ENCODE measurements at places on chromosomes 4 and X.
A peak's percentile ranks its signal among the peaks of the same experiment; 100 is the strongest.

- H3K27me3 ChIP-seq, result peaks cover 9% of the 10 kb centered on the region
- H3K4me1 ChIP-seq, result peaks cover 28% of the 10 kb centered on the region
- no peak overlapping the region for H3K27ac ChIP-seq
- no peak for DNase-seq
- peaks cover 2% of the 10 kb centered on the region for H3K36me3 ChIP-seq
- H3K4me3 ChIP-seq, result no peak overlapping the region
Observed at GRCh38 chr4:168845897-168846296, 164.2 kb downstream of the CBR4 start.

DNA sequence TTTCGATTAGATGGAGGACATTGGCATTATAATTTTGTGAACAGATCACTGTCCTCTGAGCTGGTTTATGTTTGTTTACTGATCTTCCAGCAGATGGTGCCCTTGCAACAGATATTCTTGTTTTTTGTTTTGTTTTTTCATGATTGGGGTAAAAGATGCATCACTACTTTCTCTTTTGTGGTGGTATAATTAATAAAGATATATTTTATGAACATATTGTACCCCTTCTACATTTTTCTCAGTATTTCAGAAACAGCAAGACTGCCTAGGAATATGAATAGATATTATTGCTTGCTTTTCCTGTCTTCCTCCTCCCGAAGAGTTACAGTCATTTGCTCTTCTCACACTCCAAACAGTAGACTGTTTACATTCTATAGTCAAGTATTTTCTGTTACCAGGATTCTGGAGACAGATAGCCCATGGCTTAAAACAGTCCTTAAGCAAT, 905.2 kb downstream of the TRAM1L1 start:
- H3K4me1 ChIP-seq, result no peaks in the 10 kb centered on the region
- H3K27ac ChIP-seq, result no peak overlapping the region
- no peak for DNase-seq
- H3K4me3 ChIP-seq, result no peak overlapping the region

GRCh38 chrX:136497556-136498052, at the start of gene HTATSF1:
Gene HTATSF1 (plus strand): TSS chrX:136497592. CDS start chrX:136497685, 93 bp downstream.
- peak within 1 kb of the TSS; percentile 95 for H3K27ac ChIP-seq
- DNase-seq, result no peak
- peak within 1 kb of the TSS; percentile 93 for H3K4me3 ChIP-seq
- peaks cover 11% of the 10 kb centered on the region for H3K4me1 ChIP-seq

DNA sequence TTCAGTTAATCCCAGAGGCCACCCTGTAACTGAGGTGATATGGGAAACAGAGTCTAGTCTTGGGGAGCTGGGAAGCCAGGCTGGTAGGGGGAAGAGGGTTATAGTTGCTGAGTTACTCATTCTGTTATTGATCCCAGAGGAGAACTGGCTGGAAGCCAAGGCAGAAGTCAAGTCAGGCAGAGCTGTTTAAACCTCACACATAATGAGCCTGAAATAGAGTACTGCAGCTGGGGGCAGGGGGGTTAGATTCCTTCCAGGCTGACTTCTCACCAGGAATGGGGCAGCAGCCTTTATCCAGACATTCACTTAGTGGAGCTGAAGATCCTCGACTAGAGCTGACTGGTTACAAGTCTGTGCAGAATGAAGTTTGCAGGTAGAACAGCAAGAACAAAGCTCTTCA, 144.9 kb downstream of the C4orf33 start:
- DNase-seq, result no peak
- H3K27me3 ChIP-seq, result no peaks in the 10 kb centered on the region
- no peak overlapping the region for H3K27ac ChIP-seq
- H3K4me3 ChIP-seq, result no peak overlapping the region
- no peaks in the 10 kb centered on the region for H3K4me1 ChIP-seq
- no peaks in the 10 kb centered on the region for H3K36me3 ChIP-seq

DNA sequence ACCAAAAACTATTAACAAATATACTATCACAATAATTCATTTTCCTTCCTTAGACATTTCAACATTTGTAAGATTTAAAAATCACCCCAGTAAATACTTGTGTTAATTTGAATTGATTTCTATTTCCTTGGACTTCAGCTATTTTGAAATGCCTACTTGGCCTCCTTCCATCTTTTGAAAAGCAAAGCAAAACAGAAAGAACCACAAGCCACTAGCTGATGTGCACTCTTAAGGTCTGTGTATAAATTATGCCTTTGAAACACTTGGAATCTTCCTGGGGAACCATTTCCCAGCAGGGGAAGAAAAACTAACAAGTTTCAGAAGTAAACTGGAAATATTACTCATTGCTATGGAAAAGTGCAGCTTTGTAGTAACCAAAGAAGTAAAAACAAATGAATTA, 139.8 kb downstream of the CLCN4 start:
- no peaks in the 10 kb centered on the region for H3K27me3 ChIP-seq
- no peaks in the 10 kb centered on the region for H3K4me1 ChIP-seq
- H3K36me3 ChIP-seq, result no peaks in the 10 kb centered on the region

DNA sequence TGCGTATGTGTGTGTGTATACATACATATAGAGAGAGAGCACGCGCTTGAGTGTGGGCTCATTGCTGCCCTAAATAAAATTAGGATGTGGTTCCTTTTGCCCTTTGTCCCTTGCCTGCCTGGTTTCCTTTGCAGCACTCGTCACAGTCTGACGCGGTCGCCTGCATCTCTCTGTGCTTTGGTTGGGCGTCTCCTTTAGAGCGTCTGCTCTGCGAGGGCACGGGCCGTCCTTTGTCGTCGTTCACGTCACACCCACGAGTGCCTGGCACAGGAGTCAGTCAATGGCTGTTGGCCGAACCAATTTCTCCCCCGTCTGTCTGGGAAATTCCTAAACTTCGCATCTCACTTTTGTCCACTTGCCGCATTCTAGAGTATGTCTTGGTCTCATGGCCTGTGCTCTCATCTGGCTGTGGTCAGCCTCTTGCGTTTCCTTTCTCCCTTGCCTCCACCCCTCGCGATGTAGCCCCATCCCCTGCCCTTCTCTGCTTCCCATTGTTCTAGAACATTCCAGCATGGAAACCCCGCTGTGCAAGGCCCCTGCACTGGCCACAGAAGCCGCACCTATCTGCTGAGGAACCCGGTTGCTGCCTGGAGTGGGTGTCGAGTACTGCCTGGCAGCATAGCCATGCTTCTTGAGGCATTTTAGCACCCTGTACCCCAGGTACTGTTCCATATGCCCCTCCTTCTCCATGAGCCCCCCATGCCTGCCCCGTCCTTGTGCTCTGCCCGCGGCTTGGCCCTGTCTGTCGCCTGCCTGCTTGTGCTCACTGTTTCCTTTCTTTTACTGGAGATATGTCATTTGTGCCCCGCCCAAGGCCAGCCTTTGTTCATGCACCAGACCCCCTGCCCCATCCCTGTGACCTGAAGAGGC, 8.0 kb downstream of the MAEA start:
- H3K36me3 ChIP-seq, result peaks cover 53% of the 10 kb centered on the region
- H3K4me3 ChIP-seq, result no peak overlapping the region
- H3K4me1 ChIP-seq, result peaks cover 12% of the 10 kb centered on the region
- DNase-seq, result no peak
- H3K27ac ChIP-seq, result peak overlapping the region; percentile 22
- H3K27me3 ChIP-seq, result no peaks in the 10 kb centered on the region

DNA sequence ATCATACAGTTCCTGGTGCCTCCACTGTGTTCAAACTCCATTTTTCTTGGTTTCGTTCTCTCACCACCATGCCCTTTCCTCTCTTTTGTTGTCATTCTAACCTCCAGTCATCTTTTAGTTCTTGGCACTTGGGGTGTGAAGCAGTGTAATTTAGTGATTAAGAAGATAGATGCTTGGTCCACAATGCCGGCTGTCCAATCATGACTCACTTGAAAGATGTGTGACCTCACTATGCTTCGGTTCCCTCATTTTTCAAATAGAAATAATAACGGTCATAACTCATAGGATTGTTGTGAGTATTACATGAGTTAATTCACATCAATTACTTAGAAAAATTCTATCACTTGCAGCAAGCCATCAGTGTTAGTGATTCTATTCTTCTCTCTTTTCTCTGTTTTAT, 327.8 kb downstream of the ADGRL3 start:
- H3K27ac ChIP-seq, result no peak overlapping the region
- no peaks in the 10 kb centered on the region for H3K4me1 ChIP-seq
- no peak for DNase-seq
- no peaks in the 10 kb centered on the region for H3K27me3 ChIP-seq
- H3K36me3 ChIP-seq, result no peaks in the 10 kb centered on the region
- no peak overlapping the region for H3K4me3 ChIP-seq

DNA sequence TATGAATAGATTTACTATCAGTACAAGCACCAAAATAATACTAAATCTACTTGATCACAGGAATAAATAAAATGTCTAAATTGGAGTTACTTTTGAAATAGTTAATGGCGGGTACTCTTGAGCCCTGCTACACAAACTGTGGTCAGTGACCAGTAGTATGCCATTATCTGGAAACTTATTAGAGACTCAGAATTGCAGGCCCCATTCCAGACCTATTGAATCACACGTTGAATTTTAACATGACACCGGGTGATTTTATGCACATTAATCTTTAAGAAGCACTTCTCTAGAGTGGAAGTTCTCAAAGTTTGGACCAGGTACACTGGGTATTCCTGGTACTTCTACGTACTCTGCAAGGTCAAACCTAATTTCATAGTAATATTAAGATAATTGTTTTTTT, 660.0 kb upstream of the POU3F4 start:
- no peak overlapping the region for H3K4me3 ChIP-seq
- H3K27ac ChIP-seq, result no peak overlapping the region
- H3K27me3 ChIP-seq, result no peaks in the 10 kb centered on the region
- no peaks in the 10 kb centered on the region for H3K36me3 ChIP-seq
- DNase-seq, result no peak
- no peaks in the 10 kb centered on the region for H3K4me1 ChIP-seq

GRCh38 chr4:182806259-182807252, 110.6 kb downstream of the DCTD start:
- peak overlapping the region; percentile 39 for H3K27ac ChIP-seq
- DNase-seq, result peak; percentile 58
- H3K4me3 ChIP-seq, result peak overlapping the region; percentile 57

- H3K4me3 ChIP-seq, result no peak overlapping the region
- H3K4me1 ChIP-seq, result no peaks in the 10 kb centered on the region
- DNase-seq, result no peak
- no peaks in the 10 kb centered on the region for H3K36me3 ChIP-seq
Observed at GRCh38 chrX:114344756-114345349, 239.0 kb upstream of the HTR2C start.

DNA sequence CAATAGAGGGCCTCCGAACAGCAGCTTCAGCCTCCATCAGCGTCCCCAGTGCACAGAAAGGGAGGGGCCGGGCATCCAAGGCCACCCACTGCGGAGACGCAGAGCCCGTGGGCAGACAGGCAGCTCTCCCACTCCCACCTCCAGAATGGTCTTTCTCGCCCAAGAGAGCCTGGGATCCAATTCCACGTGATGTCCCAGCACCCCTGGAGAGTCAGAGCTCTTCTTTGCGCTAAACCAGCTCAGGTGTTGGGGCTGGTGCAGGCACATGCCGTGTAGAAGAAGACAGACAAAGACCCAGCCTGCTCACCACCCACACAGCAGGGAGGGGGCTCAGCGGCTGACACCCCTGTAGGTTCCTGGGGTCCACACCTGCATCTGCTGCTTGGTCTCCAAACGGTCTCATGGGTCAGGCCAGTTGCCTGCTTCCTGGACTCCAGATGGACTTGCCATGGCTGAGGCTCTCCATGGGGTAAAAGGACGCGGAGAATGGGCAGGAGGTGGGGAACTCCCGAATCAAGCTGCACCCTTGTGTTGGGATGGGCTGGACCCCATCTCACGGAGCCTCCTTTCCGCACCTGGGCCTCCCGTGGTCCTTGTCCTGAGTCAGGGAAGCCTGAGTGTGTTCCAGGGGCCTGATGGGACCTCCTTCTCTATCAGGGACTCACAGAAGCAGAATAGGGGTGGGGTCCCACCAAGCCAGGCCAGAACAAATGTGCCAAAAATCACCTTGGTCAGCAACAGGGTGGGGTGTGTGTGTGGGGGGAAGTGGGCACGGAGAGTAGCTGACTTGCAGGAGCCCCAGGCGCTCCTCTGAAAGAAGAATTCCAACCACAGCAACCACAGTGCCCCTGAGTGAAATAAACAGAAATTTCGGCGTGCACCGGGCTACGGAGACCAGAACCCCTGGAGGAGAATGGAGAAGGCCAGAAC, 11.6 kb upstream of the ASMTL start:
- peak; percentile 35 for DNase-seq
- no peaks in the 10 kb centered on the region for H3K27me3 ChIP-seq
- peaks cover 31% of the 10 kb centered on the region for H3K36me3 ChIP-seq
- H3K4me3 ChIP-seq, result peak overlapping the region; percentile 76
- peaks cover 63% of the 10 kb centered on the region for H3K4me1 ChIP-seq
- peak overlapping the region; percentile 96 for H3K27ac ChIP-seq

- no peak for DNase-seq
- no peak overlapping the region for H3K4me3 ChIP-seq
- no peaks in the 10 kb centered on the region for H3K36me3 ChIP-seq
- peaks cover 1% of the 10 kb centered on the region for H3K27me3 ChIP-seq
- H3K27ac ChIP-seq, result no peak overlapping the region
- peaks cover 14% of the 10 kb centered on the region for H3K4me1 ChIP-seq
Observed at GRCh38 chr4:94304365-94304971, 38.2 kb downstream of the HPGDS start.

DNA sequence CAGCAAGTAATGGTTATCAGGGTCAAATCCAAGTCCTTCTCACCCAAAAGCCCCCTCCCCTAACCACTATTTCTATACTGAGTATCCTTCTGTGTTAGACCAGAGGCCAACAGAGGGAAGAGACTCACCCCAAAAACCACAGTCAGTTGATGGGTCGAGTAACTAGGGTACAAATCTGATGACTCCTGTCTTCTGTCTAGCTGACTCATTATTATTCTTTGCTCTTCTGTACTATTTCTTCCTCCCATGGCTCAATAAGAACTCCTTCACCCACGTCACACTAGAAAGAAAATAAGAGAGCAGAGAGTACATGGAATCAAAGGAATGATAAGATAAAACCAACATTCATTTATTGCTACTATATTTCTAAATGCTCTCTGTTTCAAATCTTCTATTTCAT, 2.0 kb downstream of the RAB40A start:
- no peaks in the 10 kb centered on the region for H3K36me3 ChIP-seq
- H3K27me3 ChIP-seq, result no peaks in the 10 kb centered on the region
- no peaks in the 10 kb centered on the region for H3K4me1 ChIP-seq

DNA sequence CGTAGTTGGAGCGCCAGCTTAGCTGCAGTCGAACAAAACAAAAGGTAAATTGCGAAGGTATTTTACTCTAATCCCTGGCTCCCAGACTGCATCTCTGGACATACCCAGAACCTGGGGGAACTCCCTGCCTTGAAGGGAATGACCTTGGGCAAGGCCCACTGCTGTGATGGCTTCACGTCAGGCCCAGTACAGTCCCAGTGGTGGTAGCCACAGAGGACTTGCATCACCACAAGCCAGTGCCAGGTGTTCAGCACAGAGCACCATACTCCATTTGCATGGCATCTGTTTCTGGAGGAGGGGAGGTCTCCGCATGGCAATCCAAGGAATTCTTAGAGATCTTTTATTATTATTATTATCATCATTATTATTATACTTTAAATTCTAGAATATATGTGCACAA, 5.6 kb downstream of the ETDA start:
- H3K36me3 ChIP-seq, result no peaks in the 10 kb centered on the region
- no peak overlapping the region for H3K27ac ChIP-seq
- no peaks in the 10 kb centered on the region for H3K4me1 ChIP-seq
- no peak for DNase-seq

GRCh38 chr4:87939978-87940690, 35.4 kb upstream of the SPP1 start:
- H3K27ac ChIP-seq, result no peak overlapping the region
- DNase-seq, result no peak
- peaks cover 15% of the 10 kb centered on the region for H3K27me3 ChIP-seq
- no peak overlapping the region for H3K4me3 ChIP-seq
- no peaks in the 10 kb centered on the region for H3K36me3 ChIP-seq

Data from activated T-helper 2 cell treated with anti-CD3 and anti-CD28 coated beads, Interferon-gamma antibody, Interleukin-2, Interleukin-4, amounts not matched to agents 10 μg/mL and 5 μg/mL and 100 μg/mL, durations not matched to agents 14 hours and 24 hours and 36 hours (primary cell).